ENCODE measurements at places on chromosomes 5 and 9.

- DNase-seq = no peak
Observed at GRCh38 chr5:96683392-96683791, 21.2 kb downstream of the CAST start.

GRCh38 chr5:110707260-110707844 lies 19.1 kb downstream of the TMEM232 start:
- no peak for DNase-seq

GRCh38 chr9:19642256-19642655 lies 146.6 kb downstream of the SLC24A2 start:
- DNase-seq = no peak

GRCh38 chr5:67166460-67167285 lies 29.9 kb downstream of the CD180 start:
- peak; percentile 45 for DNase-seq

DNA sequence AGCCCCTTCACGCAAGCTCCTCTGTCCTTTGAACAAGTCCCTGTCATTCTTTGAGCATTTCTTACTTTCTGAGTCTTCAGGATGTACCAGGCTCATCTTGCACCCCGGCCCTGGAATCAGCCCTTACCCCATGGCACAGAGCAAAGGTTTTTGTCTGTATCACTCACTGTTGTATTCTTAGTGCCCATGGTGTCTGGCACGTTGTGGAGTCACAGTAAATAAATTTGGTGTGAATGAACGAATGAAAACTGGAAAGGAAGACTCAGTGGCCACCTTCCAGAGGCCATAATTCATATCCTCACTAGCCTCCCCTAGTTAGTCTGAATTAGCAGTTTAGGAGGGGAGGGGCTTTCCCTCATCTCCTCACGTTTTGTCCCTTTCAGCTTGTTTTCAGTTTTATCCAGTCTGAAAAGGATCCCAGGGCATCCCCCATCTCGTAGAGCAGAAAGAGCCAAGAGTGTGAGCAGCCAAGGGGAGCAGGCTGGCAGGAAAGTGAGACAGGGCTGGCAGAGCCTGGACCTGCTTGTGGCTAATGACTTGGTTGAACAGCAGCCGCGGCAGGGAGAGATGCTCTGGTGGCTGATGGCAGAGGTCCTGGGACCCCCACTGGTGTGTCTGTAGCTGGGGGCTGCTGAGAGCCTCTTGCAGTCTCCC lies 42.7 kb downstream of the ZNF618 start:
- no peak for DNase-seq

- no peak for DNase-seq
Observed at GRCh38 chr9:107316795-107317661, 33.9 kb downstream of the RAD23B start.

Measured in stimulated activated CD4-positive, alpha-beta T cell treated with anti-CD3 and anti-CD28 coated beads, Interleukin-1b, Interleukin-23, amount 100 ng/mL, for 1 hour (primary cell).